ENCODE measurements at places on chromosomes 2 and 18.

DNA sequence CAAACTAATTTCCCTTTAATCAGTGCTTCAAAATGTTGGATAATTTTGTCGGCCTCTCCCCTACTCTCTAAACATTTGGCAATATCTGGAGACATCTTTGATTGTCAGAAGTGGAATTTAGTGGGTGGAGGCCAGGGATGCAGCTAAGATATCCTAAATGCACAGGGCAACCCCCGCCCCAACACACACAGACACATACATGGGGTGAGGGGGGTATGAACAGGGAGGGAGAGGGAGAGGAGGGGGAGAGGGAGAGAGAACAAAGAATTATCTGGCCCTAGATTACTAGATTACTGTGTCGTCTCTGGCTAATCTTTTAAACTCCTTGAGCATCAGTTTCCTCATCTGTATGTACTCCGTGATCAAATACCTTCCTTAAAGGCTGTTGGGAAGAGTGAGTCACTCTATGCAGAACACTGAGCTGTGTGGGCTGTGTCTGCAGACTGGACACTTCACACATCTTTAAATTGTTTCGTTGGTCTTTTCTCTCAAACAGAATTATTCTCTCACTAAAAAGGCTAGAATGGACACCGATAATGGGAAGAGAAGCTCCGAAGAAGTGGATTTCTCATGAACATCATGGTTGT is 2.9 kb downstream of the RNF149 start:
- no peak for DNase-seq

- no peak for DNase-seq
Observed at GRCh38 chr2:234437642-234438304, 59.1 kb downstream of the ARL4C start.

- no peak for DNase-seq
Observed at GRCh38 chr2:188272121-188272520, 19.6 kb upstream of the GULP1 start.

DNA sequence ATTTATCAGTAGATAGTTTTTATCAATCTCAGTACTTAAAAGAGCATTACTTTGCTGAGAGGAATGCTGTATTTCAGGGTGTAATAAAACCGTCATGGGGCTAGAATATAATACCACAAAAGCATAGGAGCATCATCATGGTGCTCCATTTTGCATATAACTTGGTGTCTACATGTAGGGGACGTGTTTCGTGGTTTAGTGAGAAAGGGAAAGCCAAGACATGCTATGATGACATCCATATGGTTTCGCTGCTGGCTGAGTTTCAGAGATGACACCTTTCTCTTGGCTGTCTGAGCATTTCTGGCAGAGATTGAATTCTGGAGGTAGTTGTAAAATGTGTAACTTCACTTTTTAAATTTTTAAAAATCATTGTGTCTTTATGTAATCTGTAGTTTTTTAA is 32.4 kb downstream of the WDR43 start:
- no peak for DNase-seq

DNA sequence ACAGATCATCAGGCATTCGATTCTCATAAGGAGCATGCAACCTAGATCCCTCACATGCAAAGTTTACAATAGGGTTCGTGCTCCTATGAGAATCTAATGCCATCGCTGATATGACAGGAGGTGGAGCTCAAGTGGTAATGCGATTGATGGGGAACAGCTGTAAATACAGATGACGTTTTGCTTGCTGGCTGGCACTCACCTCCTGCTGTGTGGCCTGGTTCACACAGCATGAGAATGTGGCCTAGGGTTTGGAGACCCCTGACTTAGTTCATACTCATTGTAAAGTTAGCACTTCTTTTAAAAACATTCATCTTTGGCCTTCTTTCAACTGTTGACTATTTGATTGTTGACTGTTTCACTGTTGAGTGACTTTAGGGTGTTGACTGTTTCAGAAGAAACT is 8.7 kb upstream of the CHMP1B start:
- DNase-seq, result peak; percentile 23

DNA sequence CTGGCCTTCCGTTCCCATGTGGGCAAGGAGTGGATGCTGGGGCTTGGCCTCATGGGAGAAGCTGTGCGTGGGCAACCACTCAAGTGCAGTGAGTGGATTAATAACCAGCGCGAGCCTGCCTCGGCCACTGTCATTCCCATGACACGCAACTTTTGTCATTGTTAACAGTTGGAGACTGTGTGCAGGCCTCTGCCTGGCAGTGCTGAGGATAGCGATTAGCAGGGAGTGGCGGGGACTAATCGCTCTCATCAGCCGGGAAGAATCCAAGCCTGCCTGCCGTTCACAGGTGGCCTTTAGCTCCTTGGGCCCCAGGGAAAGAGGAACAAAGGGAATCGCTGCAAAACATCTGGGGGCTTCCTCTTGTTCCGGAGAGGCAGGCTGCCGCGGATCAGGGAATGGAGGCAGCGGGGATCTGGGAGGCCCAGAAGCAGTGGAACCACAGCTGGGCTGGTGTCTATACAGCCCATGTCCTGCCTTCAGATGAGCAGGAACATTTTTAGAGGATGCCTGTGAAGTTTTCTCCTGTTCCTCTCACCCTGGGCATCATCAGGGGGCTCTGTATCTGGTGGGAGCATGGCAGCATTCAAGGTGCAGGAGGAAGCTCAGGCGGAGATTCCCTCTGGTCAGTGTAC is 53.8 kb downstream of the CTIF start:
- no peak for DNase-seq
